ENCODE measurements at places on chromosomes 2 and 18.

GRCh38 chr2:137693534-137693933, 270.7 kb upstream of the HNMT start:
- no peak for DNase-seq

DNA sequence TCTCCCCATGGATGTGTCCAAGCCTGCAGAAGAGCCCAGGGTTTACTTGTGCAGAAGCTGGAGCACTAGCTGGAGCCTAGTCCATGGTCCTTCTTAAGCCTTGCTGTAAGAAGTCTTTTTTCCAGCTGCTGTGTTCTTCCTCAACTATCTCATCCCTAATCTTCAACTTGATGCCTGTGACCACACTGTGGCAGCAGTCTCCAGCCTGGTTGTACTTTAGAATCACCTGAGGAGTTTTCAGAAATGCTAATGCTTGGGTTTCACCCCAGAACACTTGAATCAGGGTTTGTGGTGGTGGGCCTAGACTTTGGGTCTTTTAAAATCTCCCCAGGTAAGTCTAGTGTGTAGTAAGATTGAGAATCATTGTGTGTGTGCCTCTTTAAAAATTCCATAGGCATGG, 173.6 kb downstream of the ADCYAP1 start:
- DNase-seq = no peak

GRCh38 chr18:21605213-21605612, 4.7 kb upstream of the ESCO1 start:
- no peak for DNase-seq

DNA sequence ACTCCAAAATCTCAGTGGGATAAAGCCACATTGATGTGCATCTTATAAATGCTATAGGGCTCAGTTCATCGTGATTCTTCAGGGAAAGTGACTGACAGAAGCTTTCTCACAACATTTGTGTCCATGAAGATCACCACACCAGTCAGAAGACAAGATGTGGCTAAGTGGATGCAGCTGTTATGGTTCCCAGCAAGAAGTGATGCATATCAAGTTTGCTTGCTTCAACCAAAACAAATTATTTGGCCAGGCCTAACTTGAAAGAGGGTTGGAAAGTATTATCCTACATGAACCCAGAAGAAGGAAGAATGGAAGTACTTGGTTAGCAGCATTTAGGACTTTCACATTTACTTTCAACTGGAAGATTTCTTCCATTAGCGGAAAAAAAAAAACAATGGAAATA, 210.0 kb upstream of the ACVR2A start:
- no peak for DNase-seq

DNA sequence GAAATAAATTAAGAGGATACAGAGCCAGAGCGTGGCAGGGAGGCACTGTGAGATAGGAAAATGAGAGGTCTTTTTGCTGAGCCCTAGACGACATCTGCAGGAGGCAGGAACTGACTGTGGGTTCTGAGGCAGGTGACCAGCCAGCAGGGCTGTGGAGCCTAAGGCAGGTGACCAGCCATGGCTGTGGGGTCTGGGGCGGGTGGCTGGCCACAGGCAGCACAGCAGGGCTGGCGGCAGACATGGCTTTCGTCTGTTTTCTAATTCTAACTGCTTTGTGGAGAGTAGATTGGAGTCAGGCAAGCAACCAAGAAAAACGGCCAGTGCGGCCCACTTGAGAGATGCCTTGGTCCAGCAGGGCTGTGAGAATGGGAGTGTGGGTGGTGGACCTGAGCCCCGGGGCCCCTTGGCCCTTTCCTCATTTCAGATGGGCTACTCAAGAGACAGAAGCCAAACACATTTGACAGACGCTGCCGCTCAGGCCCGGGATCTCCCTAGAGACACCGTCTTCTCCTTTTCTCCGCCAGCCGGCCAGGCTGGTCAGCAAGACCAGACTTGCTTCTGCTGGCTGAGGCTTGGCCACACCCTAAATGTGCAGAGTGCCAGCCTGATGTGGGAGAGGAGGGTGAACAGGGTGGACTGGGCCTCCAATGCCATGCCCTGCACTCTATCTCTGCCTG, 19.7 kb upstream of the GNAL start:
- DNase-seq = no peak

- no peak for DNase-seq
Observed at GRCh38 chr2:97656905-97657587, 6.8 kb downstream of the ACTR1B start.

DNA sequence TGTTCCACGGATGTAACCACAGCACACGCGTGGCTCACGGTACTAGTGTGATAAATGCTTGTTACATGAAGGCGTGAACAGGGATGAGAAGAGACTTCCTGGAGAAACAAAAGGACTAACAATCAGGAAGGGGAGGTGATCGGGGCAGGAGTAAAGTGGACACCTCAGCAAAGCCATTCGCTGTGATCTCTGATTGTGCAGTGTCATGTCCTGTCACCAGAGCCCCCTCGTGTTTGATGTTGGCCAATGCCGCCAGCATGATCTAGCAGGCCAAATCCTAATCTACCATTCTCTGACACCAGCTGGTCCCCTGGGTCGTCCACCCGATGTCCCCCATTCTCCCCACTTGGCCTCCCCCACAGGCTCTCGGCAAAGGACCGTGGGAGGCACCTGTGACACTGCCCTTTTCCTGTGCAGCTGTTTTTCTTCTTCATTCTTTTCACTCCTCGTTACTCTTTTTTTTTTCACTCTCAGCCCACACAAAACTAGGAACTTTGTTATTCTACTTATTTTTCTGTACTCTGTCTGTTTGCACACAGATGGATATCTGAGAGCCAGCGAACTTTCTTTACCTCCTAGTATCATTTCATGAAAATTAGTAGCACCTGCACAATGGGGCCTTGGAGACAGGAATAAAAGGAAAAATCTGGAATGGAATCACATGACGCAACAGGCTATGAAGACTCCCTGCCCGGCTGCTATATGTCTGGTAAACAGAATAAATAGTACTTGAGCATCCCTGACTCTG, 146.8 kb downstream of the TGIF1 start:
- peak; percentile 66 for DNase-seq

GRCh38 chr18:3624935-3625741, 175.2 kb downstream of the TGIF1 start:
- DNase-seq = peak; percentile 76

- no peak for DNase-seq
Observed at GRCh38 chr2:182668671-182669070, 47.4 kb upstream of the DNAJC10 start.

DNA sequence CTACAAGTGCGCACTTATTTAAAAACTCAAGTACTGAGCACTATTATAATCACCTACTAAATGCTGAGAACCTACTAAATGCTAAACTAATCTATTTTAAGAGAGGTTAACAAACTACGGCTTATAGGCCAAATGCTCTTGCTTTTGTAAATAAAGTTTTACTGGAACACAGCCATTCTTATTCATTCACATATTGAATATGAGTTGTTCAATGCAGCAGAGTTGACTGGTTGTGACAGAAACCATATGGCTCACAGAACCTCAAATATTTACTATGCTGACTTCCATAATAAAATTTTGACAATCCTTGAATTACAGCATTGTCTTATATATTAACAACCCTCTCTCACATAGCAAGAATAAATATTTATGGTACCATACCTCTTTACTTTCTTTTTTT, 103.2 kb downstream of the ZNF521 start:
- no peak for DNase-seq

DNA sequence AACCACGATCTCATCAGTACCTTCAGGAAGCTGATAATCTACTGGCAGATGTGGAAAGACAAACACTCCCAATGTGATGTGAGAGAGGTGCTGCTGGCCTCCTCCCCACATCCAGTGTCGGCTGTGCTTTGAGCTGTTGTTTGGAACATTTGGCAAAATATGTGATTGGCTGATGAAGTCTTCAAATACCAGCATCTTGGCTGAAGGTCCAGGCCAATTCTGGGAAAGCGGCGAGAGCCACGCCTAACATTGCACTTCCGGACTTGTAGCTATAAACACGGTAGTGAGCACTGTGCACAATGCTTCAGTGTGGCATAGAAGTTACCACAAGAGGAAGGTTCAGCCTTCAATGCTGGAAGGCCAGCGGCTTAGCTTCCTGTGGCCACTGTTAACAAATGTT, 198.8 kb downstream of the DCDC2C start:
- DNase-seq = no peak

GRCh38 chr2:121038031-121038430, 247.0 kb downstream of the TFCP2L1 start:
- no peak for DNase-seq

GRCh38 chr18:52427521-52428175, 87.7 kb downstream of the DCC start:
- no peak for DNase-seq

- DNase-seq = no peak
Observed at GRCh38 chr2:28322051-28322450, 70.6 kb upstream of the FOSL2 start.

DNA sequence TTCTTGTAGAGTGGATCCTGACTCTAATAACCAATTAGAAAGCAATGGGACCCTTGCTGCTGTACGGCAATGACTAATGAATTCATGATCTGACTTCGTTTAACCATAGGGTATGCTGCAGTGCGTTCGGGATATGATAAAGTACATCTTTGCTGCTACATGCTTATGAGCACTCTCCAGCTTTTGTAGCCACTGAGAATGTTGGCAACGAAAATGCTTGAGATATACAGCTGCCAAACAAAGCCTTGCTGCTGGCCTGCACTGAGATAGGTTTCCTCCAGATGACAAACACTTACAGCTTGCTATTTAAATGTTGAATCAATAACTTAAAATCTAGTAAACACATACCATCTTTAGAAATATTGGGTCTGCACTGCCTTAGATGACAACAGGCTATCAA, 372.4 kb upstream of the SLC8A1 start:
- no peak for DNase-seq

GRCh38 chr2:159661286-159661685, 44.9 kb upstream of the BAZ2B start:
- no peak for DNase-seq

GRCh38 chr2:136173126-136173525, 55.2 kb upstream of the CXCR4 start:
- DNase-seq = no peak

GRCh38 chr2:19547321-19547720, 188.9 kb upstream of the OSR1 start:
- DNase-seq = no peak

GRCh38 chr18:41906528-41907146, 48.4 kb upstream of the PIK3C3 start:
- DNase-seq = peak; percentile 27

DNA sequence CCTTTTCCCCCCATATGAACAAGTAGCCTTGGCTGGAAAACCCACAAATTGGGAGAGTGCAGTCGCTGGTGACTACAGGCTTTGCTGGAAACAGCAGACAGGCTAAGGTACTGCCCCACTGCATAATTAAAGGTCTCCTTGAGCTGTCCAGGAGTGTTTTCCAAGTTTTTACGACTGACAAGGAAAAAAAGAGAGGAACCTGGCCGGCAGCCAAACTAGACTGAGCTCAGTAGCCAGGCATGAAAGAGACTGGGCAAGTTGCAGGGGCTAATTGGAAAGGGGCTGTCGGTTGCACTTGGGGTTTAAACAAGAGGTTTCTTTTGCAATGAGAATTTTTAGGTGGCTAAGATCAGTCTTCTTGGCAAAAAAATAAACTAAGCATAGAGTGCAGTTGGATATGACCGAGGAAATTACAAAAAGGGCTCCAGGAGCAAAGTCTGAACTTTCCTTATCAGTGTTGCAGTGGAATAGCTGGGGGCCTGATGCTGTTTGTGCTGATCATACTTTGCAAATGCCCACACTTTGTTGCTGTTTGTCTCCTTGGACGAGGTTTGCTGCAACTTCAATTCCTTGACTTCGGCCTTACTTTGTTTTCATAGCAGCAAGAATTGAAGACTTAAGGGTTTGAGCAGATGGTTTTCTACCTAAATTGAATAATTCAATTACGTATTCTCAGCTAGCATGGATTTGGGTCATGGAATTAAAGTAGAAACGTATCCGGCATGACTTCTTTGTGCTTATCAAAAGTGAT, 2.1 kb downstream of the GULP1 start:
- DNase-seq = no peak

DNA sequence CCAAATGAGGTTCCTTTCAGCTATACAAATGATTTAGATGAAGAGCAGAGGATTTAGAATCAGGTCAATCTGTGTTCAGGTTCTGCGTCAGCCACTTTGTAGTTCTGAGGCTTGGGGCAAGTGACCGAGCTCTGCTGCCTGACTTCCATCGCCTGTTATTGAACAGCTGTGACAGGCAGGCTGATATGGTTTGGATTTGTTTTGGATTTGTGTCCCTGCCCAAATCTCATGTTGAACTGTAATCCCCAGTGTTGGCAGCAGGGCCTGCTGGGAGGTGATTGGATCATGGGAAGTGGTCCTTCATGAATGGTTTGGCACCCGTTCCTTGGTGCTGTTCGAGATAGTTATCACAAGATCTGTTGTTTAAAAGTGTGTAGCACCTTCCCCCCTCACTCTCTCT, 18.6 kb downstream of the TYMS start:
- no peak for DNase-seq

- DNase-seq = no peak
Observed at GRCh38 chr18:10793730-10794370, 268.0 kb downstream of the NAPG start.

DNA sequence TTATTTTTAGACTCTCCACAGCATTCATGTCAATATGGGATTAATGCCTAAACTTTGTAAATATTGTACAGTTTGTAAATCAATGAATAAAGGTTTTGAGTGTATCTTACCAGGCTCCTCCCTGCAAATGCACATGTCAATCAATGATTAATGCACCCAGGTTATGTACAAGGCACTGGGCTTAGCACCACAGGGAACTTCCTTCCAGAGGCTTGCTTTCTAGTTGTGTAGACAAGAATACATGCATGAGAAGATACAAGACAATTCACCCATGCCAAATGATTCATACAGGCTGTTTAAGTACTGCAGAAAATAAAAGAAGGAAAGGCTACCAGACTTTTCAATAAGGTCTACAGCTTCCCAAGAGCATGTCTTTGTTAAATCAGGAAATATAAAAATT, 114.1 kb downstream of the MMADHC start:
- DNase-seq = no peak

DNA sequence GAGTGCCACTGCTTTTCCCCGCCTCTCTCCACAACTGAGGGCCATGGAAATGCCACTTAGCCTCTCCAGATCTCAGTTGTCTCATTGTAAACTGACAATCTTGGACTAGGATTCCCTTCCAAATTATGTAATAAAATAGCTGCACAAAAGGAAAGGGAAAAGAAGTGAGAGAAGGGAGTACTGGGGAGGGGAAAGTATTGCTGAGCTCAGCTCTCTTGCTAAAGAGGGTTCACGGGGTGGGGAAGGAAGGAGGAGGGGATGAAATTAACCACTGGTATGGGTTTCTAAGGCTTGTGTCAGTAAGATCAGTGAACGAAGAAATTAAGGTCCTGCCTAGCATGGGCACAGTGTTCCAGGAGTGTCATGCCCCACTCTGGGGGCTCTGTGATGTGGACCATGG, 417.3 kb downstream of the TGIF1 start:
- DNase-seq = no peak
